ENCODE measurements at places on chromosomes 1 and 21.

GRCh38 chr21:44428281-44428960 is 26.9 kb upstream of the LRRC3 start:
- no peak for DNase-seq

- DNase-seq: peak; percentile 26
These were observed at the start of gene AGMAT for GRCh38 chr1:15584489-15585363. TSS of gene AGMAT (minus strand) at chr1:15585051. CDS start at chr1:15584967, 84 bp downstream.

DNA sequence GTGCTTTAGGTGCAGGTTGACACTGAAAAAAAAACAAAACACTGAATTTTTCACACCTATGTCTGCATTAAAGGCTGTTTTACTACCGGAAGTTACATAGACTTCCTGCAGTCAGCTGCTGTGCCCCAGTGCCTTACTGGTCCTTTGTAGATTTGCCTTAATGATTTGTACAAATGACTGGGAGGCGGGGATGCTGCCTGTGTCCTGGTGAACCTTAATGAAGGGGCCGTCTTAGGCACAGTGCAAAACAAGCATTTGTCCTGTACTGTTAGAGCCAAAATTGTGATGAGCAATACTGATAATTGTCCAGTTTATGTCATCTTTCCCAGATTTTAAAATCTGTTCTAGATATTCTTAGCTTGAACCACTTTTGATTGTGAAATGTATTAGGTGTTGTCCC is 90.9 kb upstream of the PGD start:
- no peak for DNase-seq

GRCh38 chr1:201539561-201540431 is 869 bp downstream of the NAV1 start:
- no peak for DNase-seq

- no peak for DNase-seq
These were observed 25.6 kb downstream of the GPA33 start for GRCh38 chr1:167064621-167065020.

DNA sequence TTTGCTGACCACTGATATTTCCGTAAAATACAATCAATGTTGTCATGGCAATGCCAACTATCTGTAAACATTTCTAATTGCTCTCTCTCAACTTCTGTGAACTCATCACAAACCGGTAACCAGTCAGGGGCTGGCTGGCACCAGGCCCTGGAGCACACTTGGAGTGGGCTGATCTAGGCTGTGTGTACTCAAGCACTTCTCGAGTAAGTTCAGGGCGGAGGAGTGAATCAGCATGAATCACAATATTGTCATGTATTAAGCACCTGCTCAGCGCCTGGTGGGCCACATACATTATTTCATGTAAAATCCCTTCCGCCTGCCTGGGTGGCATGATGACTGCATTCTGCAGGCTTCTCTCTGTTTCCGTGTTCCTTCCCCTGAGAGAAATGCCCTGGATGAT is 212.4 kb downstream of the FOXD2 start:
- DNase-seq: no peak

DNA sequence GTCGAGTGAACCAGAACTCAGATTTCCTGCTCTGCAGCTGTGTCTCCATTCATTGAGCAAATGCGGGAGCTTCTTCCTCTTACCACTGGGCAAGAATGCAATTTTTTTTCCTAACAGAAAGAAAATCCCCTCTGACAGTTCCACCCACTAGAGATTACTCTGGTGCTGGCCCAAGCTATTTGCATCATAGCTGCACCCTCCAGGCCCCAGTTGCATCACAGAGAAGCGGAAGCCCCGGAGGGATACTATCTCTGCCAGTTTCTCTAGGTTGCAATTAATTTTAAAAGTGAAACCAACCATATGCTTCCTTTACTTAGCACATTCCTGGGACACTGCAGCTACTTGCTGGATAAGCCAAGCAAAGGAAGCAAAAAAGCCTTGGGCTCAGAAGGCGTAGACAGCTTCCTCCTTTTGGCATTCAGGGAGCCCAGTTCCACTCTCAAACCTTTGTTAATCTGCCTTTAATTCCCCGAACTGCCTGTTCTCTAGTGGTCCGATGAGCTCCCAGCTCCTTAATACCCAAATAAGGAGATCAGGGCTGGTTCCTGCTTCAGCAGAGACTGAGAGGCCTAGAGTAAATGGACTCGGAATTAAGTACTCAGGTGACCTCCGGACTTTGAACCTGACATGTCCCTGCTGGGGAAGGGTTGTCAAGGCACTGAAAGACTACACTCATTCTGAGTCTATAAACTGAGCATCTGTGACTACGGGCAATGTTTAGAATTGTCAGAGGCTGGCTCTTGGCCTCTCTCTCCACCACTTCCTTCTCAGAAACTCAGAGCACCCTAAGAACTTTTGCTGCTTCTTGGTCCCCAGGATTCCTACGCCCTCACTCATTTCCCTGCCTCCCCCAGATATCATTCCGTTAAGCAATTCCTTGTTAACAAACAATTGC is 72.5 kb upstream of the TNFSF18 start:
- DNase-seq: peak; percentile 15

GRCh38 chr21:26795866-26796329 is 49.3 kb downstream of the ADAMTS1 start:
- no peak for DNase-seq

- DNase-seq: no peak
These were observed 77.5 kb downstream of the PUM1 start for GRCh38 chr1:30988045-30988444.

DNA sequence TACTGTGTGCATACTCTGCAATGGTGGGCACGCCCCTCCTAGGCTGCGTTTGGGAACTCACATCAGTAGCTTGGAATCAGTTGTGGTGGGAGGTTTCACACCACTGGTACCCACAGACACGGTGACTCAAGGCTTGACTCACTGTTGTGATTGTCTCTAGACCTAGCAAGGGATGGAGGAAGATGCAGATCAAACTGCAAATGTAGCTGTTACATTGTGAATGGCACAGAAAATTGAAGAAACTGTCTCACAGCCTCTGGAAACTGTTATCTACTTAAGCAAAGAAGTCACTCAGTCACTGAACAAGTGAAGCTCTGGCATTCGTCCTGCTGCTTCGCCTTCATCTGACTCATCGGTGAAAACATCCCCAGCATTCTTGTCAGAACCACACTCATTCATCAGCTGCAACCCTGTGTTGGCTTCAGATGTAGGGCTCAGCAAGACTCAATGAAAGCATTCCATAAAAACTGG is 59.5 kb downstream of the POFUT2 start:
- no peak for DNase-seq

- DNase-seq: no peak
These were observed at the start of gene IGFN1 for GRCh38 chr1:201190624-201191051. TSS of gene IGFN1 (plus strand) at chr1:201190824. CDS start at chr1:201193294, 2,470 bp downstream.
